ENCODE measurements at places on chromosomes 13 and 19. TPM values are rescaled to one million over a fixed set of nuclear protein-coding genes. Genes with fewer than 3 reads are reported as not detected.
A peak's percentile ranks its signal among the peaks of the same experiment; 100 is the strongest.

- no peak for DNase-seq
Observed at GRCh38 chr19:48363500-48363809, 285 bp downstream of the TMEM143 start.

DNA sequence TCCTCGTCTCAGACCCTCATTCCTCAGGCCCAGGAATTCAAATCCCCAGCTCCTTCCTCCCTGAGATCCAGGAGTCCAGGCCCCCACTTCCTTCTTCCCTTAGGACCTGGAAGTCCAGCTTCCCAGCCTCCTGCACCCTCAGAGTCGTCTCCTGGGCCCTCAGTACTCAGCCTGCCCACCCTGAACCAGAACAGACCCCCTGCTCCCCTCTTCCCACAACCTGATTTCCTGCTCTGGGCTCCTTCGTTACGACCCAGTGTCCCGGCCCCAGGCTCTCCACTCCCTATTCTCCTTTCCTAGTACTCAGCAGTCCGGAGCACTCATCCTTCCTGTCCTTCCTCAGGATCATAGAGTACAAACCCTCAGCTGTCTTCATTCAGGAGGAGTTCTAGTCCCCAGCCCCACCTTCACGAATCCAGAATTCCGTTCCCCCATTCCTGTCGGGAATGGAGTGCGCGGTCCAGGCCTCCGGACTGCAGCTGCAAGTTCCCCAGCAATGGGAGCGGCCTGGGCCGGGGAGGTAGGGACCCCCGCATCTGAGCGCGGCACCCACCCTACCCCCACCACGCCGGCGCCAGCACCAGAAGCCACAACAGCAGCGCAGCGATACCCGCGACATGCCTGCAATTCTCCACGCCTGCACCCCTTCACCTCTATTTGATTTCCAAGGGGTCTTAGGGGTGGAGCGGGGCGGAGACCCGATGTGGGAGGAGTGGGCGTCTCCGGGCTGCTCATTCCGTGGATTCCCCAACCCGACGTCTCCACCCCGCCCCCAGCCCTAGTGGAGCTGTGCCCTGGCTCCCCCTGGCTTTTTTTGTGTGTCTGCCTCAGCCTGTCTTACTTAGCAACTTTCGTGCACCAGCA lies 12.7 kb downstream of the EGLN2 start:
- DNase-seq: peak; percentile 33

DNA sequence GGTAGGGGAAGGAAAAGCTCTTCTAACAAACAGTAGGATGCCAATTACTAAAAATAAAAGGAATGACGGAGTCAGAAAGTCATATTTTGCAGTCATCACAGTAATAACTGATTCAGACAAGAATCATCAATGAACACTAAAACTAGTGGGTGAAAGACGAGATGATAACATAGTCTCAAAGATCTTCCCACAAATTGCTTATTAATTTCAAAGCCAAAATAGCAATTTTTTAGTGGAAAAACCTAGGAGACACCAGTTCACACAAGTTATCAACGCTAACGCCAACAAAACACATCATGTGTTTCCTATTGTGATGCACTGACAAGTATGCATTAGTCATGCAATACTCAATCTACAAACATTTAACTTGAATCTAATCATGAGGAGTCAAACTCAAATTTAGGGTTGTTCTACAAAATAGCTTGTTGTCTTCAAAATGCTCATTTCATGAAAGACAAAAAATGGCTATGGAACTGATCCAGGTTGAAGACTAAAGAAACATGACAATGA lies 18.6 kb downstream of the ZNF233 start:
- DNase-seq: no peak

- peak; percentile 32 for DNase-seq
Observed at GRCh38 chr19:45973553-45974338, at the start of gene NOVA2. Gene NOVA2, minus strand, starts transcription at chr19:45973865. Its CDS starts 514 bp downstream, at chr19:45973351.

- no peak for DNase-seq
Observed at GRCh38 chr19:7632340-7633203, 947 bp downstream of the PCP2 start.

- peak; percentile 74 for DNase-seq
Observed at GRCh38 chr19:11767633-11768133, 883 bp downstream of the ZNF441 start.

DNA sequence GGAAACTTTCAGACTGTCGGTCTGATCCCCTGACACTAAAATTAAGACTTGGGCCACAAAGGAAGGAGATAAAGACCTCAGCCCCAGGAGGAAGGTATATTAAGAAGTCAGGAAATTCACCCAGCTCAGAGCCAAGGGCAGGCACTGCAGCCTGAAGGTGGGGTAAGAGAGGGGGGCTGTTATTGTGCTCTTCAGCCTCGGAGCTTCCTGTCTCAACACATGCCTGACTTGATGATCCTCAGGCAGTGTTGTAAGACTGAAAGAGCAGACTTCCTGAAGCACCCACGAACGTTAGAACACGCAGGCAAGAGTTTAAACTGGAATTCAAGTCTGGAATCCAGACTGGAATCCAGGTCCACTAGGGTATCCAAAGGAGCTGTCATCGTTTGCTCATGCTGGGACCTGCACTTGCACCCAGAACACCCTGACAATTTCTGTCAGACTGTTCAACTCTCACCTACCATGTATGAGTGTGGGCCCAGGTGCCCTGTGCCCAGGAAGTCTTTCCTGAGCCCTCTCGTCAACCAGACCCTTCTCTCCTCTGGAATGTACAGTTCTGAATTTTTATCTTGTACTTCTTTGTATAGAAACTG lies 10.7 kb upstream of the FLT1 start:
- no peak for DNase-seq

PLPPR2 gene
- total RNA-seq: 7.4 TPM
